H1 (cell line): ENCODE measurements at places on chromosomes 5 and 9. TPM values are rescaled to one million over a fixed set of nuclear protein-coding genes. Genes with fewer than 3 reads are reported as not detected.

Gene NXNL2
- 1.9 and 2.1 TPM in 2 replicates for total RNA-seq

Gene ARHGEF37
- 0.48 and 1.8 TPM in 2 replicates for total RNA-seq

Gene EMB
- total RNA-seq, result 44.6 and 48.4 TPM in 2 replicates

Gene SMIM33
- not detected in 2 replicates for total RNA-seq

Gene TMEM232
- 1.3 and 1.6 TPM in 2 replicates for total RNA-seq

Gene LURAP1L
- 1.2 and 1.6 TPM in 2 replicates for total RNA-seq

Gene SPAG8
- total RNA-seq, result 0.37 and 0.55 TPM in 2 replicates

Gene TAF11L5
- not detected in 2 replicates for total RNA-seq

Gene NPR2
- 11.0 and 14.3 TPM in 2 replicates for total RNA-seq

Gene KIAA0825
- total RNA-seq, result 0.98 and 1.0 TPM in 2 replicates

Gene WDR38
- total RNA-seq, result not detected in 2 replicates

Gene SPATA31D4
- not detected in 2 replicates for total RNA-seq

Gene IGFBPL1
- total RNA-seq, result 33.8 and 36.6 TPM in 2 replicates

Gene RFESD
- total RNA-seq, result 2.0 and 4.3 TPM in 2 replicates

Gene PCDHA13
- 1.1 and 1.2 TPM in 2 replicates for total RNA-seq

Gene TEX48
- total RNA-seq, result not detected in 2 replicates

Gene OTULINL
- total RNA-seq, result 7.7 and 8.3 TPM in 2 replicates

Gene TRPM6
- 0.99 and 1.5 TPM in 2 replicates for total RNA-seq

Gene TRIM36
- 14.1 and 16.5 TPM in 2 replicates for total RNA-seq

Gene C9
- not detected in 2 replicates for total RNA-seq

Gene IL17B
- not detected in 2 replicates for total RNA-seq

Gene OR1J2
- not detected in 2 replicates for total RNA-seq

Gene STING1
- total RNA-seq, result 0.26 and 0.42 TPM in 2 replicates

Gene GFI1B
- total RNA-seq, result 0.09 and 0.71 TPM in 2 replicates

Gene GABRA1
- 16.2 and 17.3 TPM in 2 replicates for total RNA-seq

Gene WNT8A
- 0.27 TPM in 1 of 2 replicates, not detected in the other for total RNA-seq

Gene CEMIP2
- total RNA-seq, result 46.0 and 52.1 TPM in 2 replicates

Gene IFNA10
- total RNA-seq, result not detected in 2 replicates

Gene IQGAP2
- 57.7 and 66.0 TPM in 2 replicates for total RNA-seq
